Ammon's horn (tissue), 1 donor: ENCODE measurements at places on chromosomes 11 and 22.

GRCh38 chr22:33221568-33221967, 163.4 kb upstream of the SYN3 start:
- no peak for DNase-seq

- peak; percentile 64 for DNase-seq
Observed at GRCh38 chr22:29216873-29217666, 11.4 kb downstream of the EMID1 start.

GRCh38 chr11:110971140-110971539, 258.9 kb upstream of the ARHGAP20 start:
- DNase-seq, result no peak

DNA sequence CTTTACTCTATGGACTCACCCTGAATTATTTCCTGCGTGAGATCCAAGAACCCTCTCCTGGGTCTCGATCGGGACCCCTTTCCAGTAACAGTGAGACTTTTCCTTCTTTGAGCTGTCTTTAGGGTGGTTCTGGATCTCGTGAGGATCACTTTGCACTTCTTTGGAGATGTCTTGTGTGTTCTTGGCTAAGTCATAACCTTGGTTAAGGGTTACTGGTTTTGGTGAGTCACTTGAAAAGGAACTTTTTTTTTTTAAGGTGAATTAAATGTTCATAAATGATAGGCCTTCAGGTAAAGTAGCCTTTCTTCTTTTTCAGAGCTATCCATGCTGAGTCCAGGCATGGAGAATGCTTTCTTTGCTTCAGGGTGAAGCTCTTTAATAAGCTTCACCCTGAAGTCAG, 19.4 kb upstream of the GSTP1 start:
- DNase-seq, result no peak

- no peak for DNase-seq
Observed at GRCh38 chr11:128689948-128690664, 3.8 kb upstream of the FLI1 start.

GRCh38 chr22:47626428-47627390, 864.3 kb downstream of the TBC1D22A start:
- DNase-seq, result no peak

GRCh38 chr11:35633827-35634423, 15.7 kb downstream of the FJX1 start:
- no peak for DNase-seq

- DNase-seq, result no peak
Observed at GRCh38 chr11:120516461-120517389, 5.2 kb downstream of the GRIK4 start.

DNA sequence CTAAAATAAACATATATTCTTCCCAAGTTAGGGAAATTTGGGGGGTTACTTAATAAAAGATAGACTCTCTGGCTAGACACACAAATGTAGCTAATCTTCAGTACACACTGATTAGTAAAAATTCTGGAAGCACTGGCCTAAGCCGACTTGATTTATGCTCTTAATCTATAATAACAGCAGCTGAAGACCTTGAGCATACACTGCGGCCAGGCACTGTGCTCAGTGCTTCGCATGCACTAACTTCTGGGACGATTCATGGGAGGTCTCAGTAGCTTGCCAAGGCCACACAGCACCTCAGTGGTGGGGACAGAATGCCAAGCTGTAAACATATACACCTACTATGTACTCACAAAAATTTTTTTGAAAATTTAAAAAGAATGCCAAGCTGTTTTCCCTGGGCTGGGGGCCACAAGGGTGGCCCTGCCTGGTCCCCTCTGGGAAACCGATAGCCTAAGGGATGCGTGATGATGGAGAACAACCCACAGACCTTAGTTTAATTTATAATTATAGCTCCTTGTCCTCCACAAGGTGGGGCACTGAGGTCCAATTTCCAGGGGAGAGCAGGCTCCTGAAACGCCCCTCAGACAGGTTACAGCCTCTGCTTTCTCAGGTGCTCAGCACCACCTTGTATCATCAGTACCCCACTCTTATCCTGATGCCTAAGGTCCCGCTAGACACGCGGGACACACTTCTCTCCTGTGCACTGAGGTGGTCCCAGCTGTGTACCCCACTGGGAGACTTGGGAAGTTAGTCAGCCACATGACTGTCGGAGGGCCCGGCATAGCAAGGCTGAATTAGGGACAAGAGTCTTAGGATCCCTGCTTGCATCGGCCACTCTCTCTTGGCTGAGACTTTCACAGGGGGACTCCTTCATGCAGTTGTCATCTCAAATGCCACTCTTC, 20.1 kb downstream of the SERPIND1 start:
- DNase-seq, result no peak

DNA sequence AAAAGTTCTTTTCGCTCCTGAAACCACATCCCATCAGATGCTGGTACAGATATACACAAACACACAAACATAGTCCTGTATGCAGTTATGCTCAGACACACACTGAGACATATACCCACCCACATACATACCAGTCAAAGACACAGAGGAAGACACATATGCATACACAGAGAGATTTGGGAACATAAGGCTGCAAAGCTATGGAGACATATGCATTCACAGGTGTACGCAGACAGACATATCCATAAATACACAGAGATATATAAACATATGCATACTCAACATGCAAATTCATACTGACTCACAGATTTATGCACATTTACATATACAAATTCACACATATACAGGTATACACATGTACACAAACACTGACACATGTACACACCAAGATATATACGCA, 6.0 kb downstream of the PRG3 start:
- no peak for DNase-seq

GRCh38 chr11:3165152-3165705, at the start of gene OSBPL5:
TSS of gene OSBPL5 (minus strand) at chr11:3165310. CDS start at chr11:3129148, 36,162 bp downstream.
- DNase-seq, result peak; percentile 80

DNA sequence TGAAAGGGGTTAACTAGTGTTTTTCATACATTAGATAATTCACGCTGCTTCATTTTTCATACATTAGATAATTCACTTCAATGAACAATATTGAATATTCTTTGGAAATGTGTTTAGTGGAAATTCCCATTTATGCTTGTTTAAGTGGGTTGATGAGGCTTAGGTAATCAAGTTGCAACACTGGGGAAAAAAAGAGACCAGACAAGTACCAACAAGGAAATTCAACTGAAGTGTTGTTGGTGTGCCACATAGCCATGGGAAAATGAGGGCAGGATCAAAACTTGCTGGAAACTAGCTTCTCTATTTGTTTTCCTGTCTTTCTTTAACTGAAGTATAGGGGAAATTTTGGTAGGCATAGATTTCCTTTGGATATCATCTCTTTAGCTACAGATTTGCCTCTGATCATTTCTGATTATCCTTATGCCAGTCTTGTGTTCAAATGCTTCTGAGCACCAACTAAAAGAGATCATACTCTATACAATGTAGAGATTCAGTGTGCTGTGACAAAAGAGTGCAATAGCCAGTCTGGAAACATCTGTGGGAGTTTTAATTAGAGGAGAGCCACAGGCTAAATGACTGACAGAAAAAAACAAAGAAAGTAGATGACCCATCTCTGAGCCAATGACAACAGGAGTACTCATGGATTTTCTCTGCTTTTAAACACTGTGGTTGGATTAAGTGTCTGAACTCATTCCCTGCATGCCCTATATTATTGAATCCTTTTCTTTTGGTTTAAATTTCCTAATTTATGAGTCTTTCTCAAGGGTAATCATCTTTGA, 67.6 kb upstream of the CTSC start:
- no peak for DNase-seq

GRCh38 chr22:38981992-38982927, at the start of gene APOBEC3B:
TSS of gene APOBEC3B (plus strand) at chr22:38982347. CDS start at chr22:38982454, 107 bp downstream.
- peak; percentile 84 for DNase-seq

DNA sequence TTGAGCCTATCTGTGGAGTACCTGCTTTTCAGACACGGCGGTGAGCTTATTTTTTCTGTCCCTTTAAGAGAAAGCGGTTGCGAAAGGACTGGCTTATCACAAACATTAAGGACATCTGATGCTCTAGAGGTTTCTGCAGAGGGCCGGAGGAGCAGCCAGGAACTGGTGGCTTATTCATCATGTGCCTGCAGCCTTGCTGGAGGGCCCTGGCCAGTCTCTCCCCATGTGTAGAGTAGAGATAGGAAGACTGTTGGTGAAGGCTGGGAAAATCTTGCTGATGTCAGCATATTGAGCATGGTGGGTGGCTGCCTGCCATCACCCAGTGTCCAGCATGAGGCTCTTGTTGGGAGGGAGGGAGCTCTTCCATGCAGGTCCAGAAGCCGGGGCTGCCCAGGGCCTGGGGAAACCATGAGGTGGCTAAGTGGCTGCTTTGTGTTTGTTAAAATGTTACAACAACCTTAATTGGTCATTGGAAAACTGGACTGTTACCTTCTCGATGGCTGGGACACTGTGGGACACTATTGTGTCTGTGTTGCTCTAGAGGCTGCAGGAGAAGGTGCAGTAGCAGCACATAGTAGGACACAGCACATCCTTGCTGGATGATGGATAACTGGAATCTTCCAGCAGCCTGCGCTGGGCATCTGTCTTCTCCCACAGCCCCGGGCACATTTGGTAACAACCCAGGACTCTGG, 54.3 kb downstream of the TSPAN18 start:
- no peak for DNase-seq

GRCh38 chr11:113773092-113773415, 438 bp downstream of the ZW10 start:
- DNase-seq, result peak; percentile 22

- DNase-seq, result no peak
Observed at GRCh38 chr11:59182457-59183151, 10.7 kb downstream of the DTX4 start.

- DNase-seq, result no peak
Observed at GRCh38 chr11:34124885-34125668, 19.6 kb downstream of the NAT10 start.

DNA sequence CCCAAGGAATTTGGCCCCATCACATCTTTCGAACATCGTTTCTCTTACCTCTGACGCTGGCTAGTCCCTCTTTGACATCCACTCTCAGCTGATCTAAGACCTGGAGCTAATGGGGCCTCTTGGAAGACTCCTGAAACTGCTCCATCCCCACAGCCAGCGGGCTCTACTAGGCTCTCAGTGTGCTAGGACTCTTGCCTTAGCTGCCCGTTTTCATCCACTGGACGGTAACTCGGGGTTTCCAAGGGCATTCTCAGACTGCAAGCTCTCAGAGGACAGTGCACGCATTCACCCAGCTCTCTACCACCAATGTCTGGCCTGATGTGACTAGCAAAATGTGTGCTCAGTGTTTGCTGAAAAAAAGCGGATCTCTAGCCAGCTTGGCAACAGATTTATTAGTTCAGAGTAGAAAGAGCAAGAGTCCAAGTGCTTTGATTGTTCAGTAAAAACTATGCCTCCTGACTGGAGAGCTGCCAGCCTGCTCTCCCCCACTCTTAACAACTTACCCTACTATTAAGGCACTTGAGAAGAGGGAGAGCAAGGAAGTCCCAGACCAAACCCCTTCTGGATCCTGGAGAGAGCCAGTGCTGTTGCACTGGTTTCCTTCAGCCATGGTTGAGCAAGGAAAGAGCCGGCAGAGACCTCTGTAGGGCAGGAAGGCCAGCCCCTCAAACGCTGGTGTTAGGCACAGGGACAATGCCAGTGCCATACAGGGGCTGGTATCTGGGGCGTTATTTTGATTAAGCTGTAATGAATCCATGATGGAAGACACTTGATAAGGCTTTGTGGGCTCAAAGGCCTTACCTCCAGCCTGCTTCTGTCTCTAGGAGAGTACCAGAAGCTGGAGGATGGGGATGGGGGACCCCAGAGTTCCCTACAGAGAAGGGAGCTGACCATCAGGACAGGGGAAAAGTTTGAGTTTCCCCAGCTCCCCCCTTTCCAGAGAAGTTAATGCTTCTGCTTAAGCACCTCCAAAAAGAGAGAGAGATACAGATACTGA, 9.2 kb downstream of the RELA start:
- DNase-seq, result peak; percentile 58

- DNase-seq, result no peak
Observed at GRCh38 chr11:2678396-2678795, 21.4 kb downstream of the KCNQ1OT1 start.

- peak; percentile 67 for DNase-seq
Observed at GRCh38 chr11:128453444-128454336, 133.7 kb downstream of the ETS1 start.

DNA sequence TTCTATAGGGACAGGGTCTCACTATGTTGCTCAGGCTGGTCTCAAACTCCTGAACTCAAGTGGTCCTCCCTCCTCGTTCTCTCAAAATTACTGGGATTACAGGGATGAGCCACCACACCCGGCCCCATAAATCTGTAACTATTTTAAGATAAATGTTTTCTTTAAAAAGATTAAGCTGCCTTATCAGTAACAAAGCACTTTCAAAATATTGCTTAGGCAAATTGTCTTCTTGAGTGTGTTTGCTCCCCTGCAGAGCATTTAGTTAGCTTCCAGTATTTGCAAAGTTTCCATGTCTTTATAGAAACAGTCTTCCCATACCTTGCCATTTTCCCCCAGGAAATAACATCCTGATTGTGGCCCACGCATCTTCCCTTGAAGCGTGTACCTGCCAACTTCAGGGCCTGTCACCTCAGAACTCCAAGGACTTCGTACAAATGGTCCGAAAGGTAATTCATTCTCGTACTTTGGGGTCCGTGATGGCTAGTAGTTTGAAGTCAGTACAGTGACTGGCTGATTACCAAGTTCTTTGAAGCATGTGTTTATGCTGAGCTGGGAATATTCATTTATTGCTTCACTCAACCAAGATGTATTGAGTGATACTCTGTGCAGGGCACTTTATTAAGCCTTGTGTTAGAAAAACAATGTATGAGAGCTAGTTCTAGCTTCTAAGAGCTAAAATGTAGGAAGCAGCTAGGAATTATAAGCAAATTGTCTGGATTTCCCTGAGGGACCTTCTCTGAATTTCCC, 30.4 kb upstream of the CRTAM start:
- no peak for DNase-seq

- DNase-seq, result peak; percentile 72
Observed at GRCh38 chr11:74685905-74686304, 45.3 kb downstream of the CHRDL2 start.

DNA sequence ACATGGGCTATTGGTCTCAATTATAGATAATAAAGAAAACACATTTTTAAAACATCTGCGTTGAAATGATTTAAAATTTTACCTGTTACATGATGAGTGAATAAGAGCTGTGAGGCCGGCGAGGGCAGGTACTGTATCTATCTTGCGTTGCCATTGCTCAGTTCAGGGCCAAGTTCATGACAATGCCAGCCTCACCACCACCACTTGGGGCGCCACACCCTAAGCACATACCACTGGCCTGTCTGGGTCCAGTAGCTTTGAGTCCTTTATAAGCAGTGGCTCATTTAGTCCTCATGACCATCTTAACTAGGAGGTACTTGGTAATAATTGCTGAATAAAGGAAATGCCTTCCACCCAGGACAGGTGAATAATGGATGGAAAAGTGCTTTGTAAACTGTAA, 14.5 kb upstream of the MB start:
- no peak for DNase-seq

- DNase-seq, result no peak
Observed at GRCh38 chr22:44201665-44202064, 20.9 kb downstream of the PARVG start.

DNA sequence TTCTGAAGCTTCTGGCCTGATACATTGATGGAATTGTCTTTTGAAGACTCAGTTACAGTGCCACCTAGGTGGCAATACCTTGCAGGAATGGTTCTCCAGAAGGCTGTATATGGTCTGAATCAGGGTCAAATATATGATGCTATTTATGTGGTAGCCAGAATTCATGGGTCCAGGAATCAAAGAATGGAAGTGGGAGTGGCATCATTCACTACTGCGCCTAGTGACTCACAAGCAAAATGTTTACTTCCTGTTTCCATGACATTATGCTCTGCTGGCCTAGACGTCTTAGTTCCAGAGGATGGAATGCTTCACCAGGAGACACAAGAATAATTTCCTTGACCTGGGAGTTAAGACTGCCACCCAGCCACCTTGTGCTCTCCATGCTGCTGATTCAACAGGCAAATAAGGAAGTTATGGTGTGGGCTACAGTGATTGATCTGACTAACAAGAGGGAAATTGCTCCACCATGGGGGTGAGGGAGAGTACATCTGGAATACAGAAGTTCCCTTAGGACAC, 491.8 kb downstream of the ETS1 start:
- DNase-seq, result no peak
